ENCODE measurements at places on chromosomes 12 and 14.

- DNase-seq = no peak
These were observed 222.9 kb upstream of the DDHD1 start for GRCh38 chr14:53376064-53376463.

- DNase-seq = no peak
These were observed 77.3 kb downstream of the EMP1 start for GRCh38 chr12:13273850-13274249.

DNA sequence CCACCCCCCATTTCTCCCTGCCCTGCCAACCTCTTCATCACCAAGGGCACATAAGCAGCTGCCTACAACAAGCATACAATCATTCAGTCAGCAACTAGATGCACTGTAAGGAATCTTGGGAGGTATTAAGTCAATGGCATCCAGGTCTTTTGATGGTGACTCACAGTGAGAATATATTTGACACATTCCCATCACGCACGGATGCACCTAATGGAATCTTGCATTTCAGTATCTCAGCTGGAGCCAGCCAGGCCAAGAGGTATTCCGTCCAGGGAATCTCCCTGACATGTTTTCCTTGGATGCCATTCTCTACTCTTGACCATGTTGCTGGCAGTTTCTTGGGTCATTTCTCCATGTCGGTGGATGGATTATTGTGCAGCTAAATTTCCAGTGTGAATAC lies 73.9 kb upstream of the CAPRIN2 start:
- DNase-seq = no peak

GRCh38 chr12:100185361-100185894 lies 15.2 kb upstream of the ACTR6 start:
- DNase-seq = no peak

- no peak for DNase-seq
These were observed 55.9 kb downstream of the CCDC92 start for GRCh38 chr12:123916729-123917128.

GRCh38 chr12:110677206-110677911 lies 11.6 kb downstream of the HVCN1 start:
- no peak for DNase-seq

All from WTC11 (cell line).